ENCODE measurements at places on chromosomes 4 and X. TPM values are rescaled to one million over a fixed set of nuclear protein-coding genes. Genes with fewer than 3 reads are reported as not detected.
A peak's percentile ranks its signal among the peaks of the same experiment; 100 is the strongest.

The WNK3 gene
- total RNA-seq = 0.63 TPM

The FGD1 gene
- total RNA-seq = 9.1 TPM

DNA sequence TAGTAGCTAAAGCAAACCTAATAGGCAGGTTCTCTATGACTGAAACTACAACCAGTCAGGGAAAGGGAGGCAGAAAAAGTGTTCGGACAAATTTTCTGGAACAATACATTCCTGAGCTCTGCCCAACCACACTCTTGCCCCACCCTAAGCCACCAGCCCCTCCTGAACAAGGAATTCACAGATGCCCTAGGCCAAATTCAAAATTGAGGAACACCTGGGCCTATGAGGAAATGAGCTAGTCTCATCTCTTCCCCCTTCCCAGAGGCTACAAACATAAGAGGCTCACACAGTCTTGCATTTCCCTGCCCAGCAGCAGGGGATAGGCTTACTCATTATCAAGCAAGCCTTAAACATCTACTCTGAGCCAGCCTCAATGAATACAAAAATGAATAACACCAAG is 284.7 kb downstream of the ZNF674 start:
- no peak for DNase-seq

The CTAG1B gene
- total RNA-seq = not detected

DNA sequence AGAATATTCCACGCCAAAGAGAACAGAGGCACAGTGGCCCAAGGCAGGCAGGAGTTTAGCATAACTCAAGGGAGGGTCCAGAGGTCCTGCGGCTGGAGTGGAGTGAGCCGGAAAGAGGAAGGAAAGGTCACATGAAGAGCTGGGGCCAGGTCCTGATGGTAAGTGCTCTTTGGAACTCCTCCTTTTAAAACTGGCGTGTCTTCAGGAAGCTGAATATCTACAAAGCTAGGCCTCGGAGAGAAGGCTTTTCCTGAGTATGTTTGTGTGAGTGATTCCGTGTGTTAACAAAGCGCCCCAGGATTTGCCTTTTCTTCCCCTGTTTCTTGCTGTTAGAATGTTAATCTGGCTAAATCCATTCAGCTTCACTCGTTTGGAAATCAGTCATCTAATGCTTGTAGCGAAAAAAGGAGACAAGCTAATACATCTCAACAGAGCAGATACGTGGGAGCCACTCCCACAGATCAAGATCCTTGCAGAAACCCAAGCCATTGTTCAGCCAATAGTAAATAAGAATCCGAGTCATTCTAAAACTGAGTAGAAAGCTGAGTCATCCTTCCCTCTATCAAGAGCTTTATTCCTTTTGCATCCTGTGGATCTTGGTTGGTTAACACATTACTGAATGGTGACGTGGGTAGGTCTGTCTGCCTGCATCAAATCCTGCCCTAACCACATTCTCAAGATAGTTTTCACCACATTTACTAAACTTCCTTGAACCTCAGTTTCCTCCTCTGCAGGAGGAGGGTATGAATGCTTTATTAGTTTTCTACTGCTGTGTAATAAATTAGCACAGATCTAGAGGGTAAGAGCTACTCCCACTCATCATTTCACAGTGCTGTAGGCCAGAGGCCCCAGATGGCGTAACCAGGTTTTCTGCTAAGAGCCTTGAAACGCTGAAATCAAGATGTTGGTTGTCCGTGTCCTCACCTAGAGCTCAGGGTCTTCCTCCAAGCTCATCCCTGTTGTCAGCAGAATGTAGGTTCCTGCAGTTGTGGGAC is 43.2 kb upstream of the RBM47 start:
- peak; percentile 93 for DNase-seq
